T-helper 2 cell (primary cell): ENCODE measurements at places on chromosomes 1 and 21.

GRCh38 chr1:218247339-218247738, 37.8 kb upstream of the RRP15 start:
- DNase-seq: no peak

DNA sequence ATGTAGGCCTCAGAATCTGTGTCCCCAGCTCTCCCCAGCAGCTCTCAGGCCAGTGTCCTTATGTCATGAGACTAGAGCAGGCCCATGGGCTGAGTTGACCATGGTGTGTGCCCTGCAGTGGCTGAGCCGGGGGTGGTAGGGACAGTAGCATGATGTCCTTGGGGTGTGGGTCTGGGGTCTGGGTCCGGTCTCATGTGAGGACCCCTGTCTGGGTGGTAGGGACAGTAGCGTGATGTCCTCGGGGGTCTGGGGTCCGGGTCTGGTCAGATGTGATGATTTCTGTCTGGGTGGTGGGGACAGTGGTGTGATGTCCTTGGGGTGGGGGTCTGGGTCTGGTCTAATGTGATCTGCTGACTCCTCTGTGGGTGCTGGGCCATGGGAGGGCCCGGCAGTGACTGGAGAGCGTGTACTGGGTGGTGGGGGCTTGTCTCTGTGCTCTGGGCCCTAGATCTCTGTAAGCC, 64.5 kb downstream of the OBSCN start:
- no peak for DNase-seq

DNA sequence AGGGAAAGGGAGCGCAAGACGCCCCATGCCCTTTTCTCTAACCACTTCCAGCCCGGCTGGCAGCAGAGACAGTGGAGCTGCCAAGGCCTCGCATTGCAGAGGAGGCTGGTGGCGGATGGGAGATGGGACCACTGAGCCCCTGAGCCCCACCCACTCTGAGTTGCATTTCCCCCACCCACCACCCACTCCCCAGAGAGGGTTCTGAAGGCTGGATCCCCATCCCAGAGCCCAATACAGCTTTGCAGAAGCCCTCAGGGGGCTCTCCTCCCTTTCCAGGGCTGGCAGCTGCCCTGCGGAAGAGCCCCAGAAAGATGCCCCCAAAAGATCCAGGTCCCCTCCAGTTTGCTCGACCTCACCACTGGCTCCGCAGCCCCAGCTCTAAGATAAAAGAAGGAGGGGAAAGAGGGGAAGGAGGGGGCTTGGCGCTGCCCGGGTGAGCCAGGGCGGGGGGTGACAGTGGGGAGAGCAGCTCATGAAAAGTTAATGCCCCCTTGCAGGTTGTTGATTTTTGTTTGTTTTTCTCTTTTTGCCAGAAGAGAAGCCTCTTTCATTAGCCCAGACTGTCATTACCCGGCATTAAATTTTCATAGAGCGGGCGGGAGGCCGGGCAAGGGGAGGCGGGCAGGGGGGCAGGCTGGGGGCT, 38.4 kb upstream of the CASZ1 start:
- DNase-seq: no peak

GRCh38 chr1:26353976-26354820, at the start of gene CRYBG2:
Gene CRYBG2, minus strand, starts transcription at chr1:26354130. Its CDS starts 7,473 bp downstream, at chr1:26346657.
- no peak for DNase-seq

DNA sequence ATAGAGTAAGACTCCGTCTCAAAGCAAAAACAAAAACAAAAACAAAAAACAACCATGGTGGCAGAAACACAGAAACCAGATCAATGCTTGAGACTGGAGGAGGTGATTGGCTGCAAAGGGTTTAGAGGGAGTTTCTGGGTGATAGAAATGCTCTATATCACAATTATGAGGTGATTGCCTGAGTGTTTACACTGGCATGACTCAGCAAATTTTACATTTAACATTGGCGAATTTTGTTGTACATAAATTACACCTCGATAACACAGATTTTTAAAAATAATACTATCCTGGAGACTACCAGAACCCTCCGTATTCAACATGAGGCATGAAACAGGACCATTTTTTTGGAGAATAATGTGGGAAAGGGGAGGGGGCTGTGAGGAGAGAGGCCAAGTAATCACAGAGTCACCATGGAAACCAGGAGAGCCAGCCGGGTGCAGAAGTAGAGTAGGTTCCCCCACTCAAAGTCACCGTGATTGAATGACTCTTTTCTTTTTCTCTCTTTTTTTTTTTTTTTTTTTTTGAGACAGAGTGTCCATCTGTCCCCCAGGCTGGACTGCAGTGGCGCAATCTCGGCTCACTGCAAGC, 24.3 kb downstream of the HEYL start:
- DNase-seq: no peak
